Stimulated activated CD4-positive, alpha-beta T cell treated with anti-CD3 and anti-CD28 coated beads, Interleukin-2, amount 100 ng/mL, for 4 hours (primary cell): ENCODE measurements at places on chromosomes 7 and 10.
A peak's percentile ranks its signal among the peaks of the same experiment; 100 is the strongest.

- no peak for DNase-seq
Observed at GRCh38 chr7:26603631-26604030, 260.8 kb downstream of the SKAP2 start.

DNA sequence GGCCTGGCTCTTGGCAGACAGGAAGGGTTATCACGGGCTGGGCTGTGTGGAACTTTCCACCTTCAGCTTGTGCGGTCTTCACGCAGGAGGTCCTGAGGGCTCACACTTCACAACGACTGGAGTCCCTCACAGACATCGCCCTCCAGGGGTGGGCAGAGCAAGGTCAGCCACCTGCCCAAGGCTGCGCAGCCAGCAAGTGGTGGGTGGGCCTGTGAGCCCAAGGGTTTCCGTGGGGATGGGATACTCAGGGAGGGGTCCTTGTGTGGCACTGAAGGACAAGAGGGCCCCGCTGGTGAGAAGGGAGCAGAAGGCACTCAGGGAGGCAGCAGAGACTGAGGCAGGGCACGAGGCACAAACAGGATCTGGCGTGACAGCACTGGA lies 22.0 kb downstream of the PDIA4 start:
- no peak for DNase-seq

DNA sequence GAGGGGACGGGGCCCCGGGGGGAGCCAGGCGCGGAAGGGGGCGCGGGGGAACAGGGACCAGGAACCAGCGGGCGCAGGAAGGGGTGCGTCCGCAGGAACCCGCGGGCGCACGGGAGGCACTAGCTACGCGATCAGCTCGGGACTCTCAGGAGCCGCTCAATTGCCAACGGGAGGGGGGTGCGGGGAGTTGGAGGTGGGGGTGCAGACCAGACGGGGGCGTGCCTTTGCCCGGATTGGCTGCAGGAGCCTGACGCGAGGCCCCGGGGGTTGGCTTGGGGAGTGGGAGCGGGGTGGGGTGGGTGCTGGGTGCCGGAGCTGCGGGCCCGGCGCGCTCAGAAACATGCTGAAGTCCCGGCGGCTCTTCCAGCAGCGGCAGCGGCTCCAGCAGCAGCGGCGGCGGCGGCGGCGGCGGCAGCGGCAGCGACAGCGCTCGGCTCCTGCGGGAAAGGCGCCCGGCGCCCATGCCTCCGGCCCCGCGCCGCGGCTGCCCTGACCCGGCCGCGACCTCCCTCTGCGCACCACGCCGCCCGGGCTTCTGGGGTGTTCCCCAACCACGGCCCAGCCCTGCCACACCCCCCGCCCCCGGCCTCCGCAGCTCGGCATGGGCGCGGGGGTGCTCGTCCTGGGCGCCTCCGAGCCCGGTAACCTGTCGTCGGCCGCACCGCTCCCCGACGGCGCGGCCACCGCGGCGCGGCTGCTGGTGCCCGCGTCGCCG lies at the start of gene ADRB1:
TSS of gene ADRB1 (plus strand) at position 335 of the 715 bp plus-strand sequence. CDS start at position 602, 267 bp downstream.
- DNase-seq: peak; percentile 13

DNA sequence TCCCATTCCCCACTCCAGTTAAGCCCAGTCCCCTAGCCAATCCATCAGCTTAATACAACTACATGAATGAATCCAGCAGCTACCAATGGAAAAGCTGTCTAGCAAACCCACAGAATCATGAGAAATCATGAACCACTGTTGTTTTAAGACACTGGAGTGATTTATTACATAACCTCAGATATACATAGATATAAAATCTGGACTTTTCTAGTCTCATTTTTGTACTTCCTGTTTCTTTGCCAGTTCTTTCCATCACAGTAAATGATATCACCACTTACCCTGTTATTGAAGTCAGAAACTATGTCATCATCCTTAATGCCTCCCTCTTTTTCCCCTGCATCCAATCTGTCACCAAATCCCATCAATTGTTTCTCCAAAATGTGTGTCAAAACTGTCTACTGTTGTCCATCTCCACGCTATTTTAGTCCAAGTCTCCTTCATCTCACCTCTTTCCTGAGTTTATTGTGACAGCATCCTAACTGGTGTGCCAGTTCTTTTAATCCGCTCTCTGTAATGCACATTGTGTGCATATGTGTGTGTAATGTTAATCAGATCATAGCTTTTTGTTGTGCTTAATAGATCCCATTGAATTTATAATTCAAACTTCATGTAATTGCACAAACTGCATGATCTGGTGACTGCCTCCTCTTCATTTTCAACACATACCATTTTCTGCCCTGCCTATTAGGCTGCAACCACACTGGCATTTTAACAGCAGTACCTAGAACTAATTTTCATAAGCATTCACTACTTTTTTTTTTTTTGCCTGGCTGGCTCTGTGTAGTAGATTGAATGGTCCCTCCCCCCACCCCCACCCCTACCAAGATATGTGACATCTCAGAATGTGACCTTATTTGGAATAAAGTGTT lies 56.0 kb downstream of the MKLN1 start:
- DNase-seq: no peak

DNA sequence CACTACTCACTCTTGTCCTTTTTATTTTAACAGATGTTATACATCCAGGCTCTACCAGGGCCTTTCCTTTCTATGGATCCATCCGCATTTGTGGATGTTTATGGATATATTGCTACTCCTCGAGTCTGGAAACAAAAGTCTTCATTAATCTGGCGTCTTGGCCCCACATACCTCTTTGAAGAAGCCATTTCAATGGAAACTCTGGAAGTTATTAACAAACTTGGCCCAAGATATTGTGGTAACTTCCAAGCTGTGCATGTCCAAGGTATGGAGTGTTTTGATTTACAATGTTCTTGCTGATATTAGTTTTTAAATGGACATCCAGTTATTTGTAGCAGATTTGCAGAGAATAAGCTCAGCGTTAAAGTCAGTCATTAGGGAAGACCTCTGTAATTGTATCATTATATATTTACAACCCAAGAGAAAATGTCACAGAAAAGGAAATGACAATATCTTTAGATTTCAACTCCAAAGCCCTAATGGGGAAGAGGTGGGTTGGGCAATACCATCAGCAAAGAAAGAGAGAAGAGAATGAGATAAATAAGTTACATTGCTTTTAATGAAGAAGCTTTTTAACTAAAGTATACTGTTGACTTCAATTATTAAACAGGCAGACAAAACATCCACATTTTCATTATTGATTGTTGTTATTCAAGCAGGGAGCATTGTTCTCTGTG lies 102.1 kb downstream of the WDFY4 start:
- DNase-seq: no peak

DNA sequence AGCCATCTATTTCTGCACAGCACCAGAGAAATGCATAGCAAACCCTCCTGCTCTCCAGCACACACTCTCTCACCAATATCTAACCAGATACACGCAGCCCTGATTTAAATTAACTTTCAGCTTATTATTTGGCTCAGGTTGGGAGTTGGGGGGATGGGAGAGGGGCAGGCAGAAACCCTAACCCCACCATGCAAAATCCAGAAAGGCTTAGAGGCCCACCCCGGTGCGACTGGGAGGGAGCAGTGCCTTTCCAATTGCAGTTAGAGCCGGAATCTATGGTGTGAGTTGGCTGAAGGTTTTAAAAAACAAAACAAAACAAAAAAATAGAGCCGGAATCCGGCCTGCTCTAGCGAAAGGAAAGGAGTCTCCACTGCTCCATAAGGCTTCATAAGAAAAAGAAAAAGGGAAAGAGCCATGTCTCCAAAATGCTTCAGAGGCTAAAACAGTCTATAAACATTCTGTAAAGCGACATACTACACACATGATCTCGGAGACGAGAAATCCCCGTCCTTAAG lies 2.9 kb downstream of the IGF2BP3 start:
- no peak for DNase-seq

GRCh38 chr7:102933763-102934162 lies 21.0 kb downstream of the LRRC17 start:
- DNase-seq: no peak

DNA sequence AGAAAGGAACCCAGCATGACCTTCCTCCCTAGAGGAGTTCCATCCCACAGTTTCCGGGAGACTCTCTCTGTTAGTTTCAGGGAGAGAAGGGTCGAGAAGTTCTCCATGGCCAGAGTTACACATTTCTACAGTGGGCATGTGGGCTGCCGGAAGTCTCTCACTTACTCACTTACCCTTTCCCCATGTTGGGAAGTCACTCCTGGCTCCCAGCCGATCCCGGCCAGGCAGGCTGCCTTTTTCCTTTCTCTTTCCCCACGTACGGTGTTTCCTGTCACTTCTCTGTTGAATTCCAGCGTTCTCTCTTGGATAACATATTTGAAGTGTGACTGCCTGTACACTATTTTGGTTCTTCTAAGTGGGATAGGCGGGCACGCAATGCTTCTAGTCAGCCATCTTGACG lies 3.5 kb downstream of the TEX36 start:
- DNase-seq: no peak

DNA sequence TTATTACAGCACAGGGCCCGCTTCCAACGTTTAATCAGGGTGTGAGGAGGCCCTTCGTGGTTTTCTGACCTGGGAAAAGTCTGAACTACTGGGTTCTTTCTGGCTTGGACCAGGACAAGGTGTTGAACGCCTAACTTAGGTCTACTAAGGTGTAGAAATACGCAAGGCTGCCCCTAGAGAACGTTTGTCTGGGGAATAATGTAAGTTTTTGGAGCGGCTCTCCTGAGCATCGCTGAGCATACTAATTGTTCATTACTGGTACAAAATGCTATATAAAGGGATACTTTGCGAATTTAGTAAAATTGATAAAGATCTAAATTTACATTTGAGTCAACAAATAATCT lies 32.4 kb upstream of the TOMM7 start:
- no peak for DNase-seq

- no peak for DNase-seq
Observed at GRCh38 chr10:30804478-30805055, 175.0 kb upstream of the LYZL2 start.

GRCh38 chr7:34155220-34155908 lies 250.0 kb downstream of the BMPER start:
- no peak for DNase-seq

GRCh38 chr10:61735882-61736281 lies 73.2 kb downstream of the CABCOCO1 start:
- DNase-seq: no peak

GRCh38 chr10:4407783-4408182 lies 418.2 kb upstream of the AKR1E2 start:
- DNase-seq: no peak

GRCh38 chr10:1406967-1407945 lies 330.1 kb downstream of the ADARB2 start:
- DNase-seq: no peak

GRCh38 chr7:75055830-75056772 lies 17.5 kb downstream of the RCC1L start:
- DNase-seq: no peak

DNA sequence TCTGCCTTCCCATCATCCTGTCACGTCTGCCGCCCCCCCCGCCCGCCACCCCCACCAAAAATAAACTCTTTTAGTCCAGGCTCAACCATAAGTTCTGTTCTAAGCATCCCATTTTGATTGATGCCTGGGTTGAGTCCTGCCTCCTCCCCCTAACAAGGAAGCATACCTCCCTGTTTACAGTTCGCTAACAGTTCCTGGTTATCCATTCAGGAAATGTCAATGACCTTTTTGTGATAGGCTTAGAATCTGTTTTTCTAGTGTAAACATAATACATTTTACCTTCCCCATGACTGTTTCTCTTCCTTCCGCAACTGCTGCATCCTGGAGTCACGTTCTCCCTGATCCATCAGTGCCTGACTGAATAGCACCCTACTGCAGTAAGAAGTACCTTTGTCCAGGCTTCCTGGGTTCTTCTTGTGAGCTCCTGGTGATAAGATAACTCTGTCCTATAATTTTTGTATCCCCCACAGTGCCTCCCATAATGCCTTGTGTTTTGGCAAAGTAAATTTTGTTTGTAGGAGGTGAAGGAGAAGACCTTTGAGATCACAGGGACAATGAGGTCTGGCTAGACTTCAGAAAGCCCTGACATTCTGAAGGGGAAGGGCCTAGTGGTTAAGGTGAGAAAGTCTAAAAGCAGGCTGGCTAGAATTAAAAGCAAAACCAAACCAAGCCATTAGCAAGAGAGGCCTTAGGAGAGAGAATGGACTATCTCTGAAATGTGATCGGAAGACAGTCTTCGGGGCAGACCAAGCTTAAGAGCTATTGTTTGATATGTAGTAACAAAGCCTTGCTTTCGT lies 7.3 kb downstream of the AGFG2 start:
- DNase-seq: no peak

DNA sequence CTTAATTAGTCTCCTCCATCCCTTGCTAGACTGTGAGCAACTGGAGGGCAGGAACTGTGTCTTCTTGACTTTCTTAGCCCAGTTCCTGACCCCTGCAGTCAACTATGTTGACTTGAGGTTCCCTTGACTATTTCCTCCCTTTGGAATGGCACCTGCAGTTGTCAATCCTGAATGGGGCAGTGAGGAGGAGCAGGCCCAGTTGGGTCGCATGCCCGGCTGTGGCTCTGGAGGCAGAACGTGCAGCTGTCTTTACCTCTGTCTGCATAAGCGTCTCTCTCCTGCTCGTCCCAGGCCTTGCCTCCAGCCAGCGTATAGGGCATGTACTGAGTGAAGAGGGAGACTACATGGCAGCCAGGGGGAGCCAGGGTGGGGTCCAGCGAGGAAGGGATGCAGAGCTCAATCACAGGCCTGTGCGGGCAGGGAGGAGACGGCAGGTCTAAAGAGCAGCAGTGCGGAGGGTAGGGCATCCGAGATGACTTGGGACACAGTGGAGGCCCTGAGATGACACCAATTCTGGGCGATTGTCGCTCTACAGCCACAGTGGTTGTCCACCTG lies 26.8 kb downstream of the PYROXD2 start:
- DNase-seq: no peak

DNA sequence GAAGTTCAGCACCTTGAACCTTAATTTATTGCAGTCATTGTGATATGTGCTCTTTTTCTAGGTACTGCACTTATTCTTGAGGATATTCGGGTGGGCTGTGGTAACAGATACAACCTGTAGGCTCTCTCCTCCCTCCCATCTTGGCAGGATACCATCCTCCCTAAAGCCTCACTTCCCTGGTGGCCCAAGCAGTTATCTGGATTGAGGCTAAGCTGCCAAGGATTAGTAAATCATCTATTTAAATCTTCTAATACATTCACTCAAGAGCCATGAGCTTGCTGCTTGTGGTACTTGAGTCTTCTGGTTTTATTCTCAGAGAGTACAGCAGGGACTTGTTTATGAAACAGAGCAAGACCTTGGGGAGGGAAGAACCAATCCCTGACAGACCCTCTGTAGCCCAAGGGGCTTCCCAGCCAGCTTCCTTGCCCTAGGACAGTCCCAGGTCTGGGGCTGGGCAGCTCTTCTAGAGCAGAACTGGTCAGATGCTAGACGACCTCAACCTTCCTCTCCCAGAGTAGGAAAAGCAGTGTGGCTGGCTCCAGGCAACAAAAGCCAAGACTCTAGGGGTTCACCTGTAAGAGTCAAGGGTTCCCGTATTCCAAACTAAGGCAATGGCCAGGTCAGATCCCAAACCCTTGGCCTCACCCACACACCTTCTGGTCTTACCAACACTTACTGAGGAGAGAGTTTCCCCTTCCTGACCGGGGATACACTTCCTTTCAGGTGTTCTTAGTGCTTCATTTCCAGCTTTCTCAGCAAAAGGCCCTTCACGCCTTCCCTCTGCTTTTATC lies 21.3 kb downstream of the WNT8B start:
- no peak for DNase-seq

DNA sequence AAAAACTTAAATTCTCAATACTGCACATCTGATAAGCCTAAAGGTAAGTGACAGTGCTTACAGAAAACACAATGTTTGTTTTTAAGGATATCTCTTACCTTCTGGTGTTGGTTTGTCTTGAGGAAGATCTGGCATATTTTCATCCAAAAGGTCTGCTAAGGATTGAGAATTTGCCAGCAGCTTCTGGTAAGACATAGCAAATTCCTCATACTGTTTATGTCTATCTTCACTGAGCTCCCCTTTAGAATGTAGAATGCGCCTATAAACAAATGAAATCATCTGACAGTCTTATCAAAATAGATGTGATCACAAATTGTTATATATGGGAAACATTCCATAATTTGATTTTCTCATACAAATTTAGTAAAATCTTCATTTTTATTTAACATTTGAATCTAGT lies 28.7 kb downstream of the UPF2 start:
- DNase-seq: no peak
